ENCODE measurements at places on chromosomes 1 and 21. TPM values are rescaled to one million over a fixed set of nuclear protein-coding genes. Genes with fewer than 3 reads are reported as not detected.

- H3K27me3 ChIP-seq: peaks cover 5% of the 10 kb centered on the region
- H3K4me1 ChIP-seq: no peaks in the 10 kb centered on the region
- no peak overlapping the region for H3K27ac ChIP-seq
- DNase-seq: peak; percentile 6
- H3K36me3 ChIP-seq: no peaks in the 10 kb centered on the region
- H3K4me3 ChIP-seq: no peak overlapping the region
These were observed 2.6 kb downstream of the C1orf226 start for GRCh38 chr1:162384116-162384515.

GRCh38 chr1:202291961-202292712, 49.6 kb downstream of the UBE2T start:
- peaks cover 39% of the 10 kb centered on the region for H3K4me1 ChIP-seq
- no peak for DNase-seq
- H3K27me3 ChIP-seq: no peaks in the 10 kb centered on the region
- H3K4me3 ChIP-seq: no peak overlapping the region

DNA sequence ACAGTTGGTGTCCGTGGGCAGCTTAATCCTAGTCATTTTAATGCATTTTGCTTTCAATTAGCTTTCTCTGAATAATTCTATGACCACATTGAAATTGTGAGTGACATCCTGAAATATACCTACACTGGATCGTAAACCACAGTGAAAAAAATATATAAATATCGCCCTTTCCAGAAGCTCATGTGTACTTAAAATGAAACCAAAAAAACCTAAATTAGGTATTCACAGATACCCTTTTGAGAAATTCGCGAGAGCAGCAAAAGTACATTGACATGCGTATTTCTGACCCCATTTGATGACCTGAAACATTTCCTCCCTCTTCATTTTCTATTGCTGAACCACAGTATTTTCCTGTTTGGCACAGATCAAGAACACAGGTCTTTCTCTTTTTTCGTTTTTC, 253.8 kb downstream of the LTN1 start:
- no peak overlapping the region for H3K27ac ChIP-seq
- DNase-seq: no peak
- H3K36me3 ChIP-seq: no peaks in the 10 kb centered on the region
- peaks cover 2% of the 10 kb centered on the region for H3K4me1 ChIP-seq
- H3K27me3 ChIP-seq: no peaks in the 10 kb centered on the region
- no peak overlapping the region for H3K4me3 ChIP-seq

DNA sequence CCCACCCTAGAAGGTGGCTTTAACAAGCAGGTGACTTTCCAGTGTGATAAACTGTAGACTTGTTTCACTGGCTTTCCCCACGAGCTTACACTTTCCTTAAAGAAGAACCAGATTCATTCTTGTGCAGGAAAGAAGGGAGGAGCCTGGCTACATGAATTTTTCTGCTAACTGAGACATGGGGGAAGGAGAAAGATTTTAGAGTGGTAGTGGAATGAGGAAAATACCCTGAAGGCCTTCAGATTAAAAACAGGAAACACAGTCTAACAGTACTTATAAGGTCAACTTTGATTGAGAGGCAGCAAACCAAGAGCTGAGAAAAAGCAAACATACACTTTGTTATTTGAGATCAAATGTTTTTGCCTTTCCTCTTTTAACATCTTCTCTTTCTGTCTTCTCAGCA, 640.9 kb upstream of the PLXNA2 start:
- no peak overlapping the region for H3K4me3 ChIP-seq
- H3K27ac ChIP-seq: no peak overlapping the region
- no peaks in the 10 kb centered on the region for H3K36me3 ChIP-seq
- DNase-seq: no peak

DNA sequence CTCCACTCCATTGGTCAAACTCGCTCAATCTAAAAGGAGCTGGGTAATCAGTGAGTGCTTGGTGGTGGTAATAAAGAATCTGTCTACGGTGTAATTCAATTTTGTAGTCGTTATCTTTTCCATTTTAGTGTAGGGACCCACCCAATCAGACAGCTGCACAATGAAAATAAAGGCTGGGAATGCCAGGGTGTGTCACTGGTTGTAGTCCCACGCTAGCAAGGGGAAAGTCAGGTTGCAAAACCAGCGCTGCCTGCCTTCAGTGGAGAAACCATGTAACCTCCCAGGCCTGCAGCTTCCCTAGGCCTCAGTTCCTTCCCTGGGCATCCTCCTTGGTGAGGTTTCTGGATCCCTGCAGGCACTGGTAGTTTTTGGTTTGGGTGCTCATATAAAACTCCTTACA, 49.4 kb upstream of the PPP2R5A start:
- H3K4me3 ChIP-seq: no peak overlapping the region
- no peak overlapping the region for H3K27ac ChIP-seq
- no peak for DNase-seq
- no peaks in the 10 kb centered on the region for H3K36me3 ChIP-seq
- peaks cover 2% of the 10 kb centered on the region for H3K4me1 ChIP-seq
- H3K27me3 ChIP-seq: no peaks in the 10 kb centered on the region

MAP7D1 gene
- 69.9 TPM for polyA plus RNA-seq

CD101 gene
- polyA plus RNA-seq: 0.08 TPM

GRCh38 chr1:44590475-44590874, 83.8 kb downstream of the TMEM53 start:
- no peaks in the 10 kb centered on the region for H3K36me3 ChIP-seq
- no peaks in the 10 kb centered on the region for H3K4me1 ChIP-seq
- H3K27ac ChIP-seq: no peak overlapping the region
- no peak overlapping the region for H3K4me3 ChIP-seq
- no peak for DNase-seq

ITLN2 gene
- polyA plus RNA-seq: not detected

KIF17 gene
- 4.3 TPM for polyA plus RNA-seq

- peaks cover 22% of the 10 kb centered on the region for H3K4me1 ChIP-seq
- DNase-seq: peak; percentile 56
- H3K4me3 ChIP-seq: peak overlapping the region; percentile 58
- no peaks in the 10 kb centered on the region for H3K36me3 ChIP-seq
These were observed 22.9 kb upstream of the DISC1 start for GRCh38 chr1:231603598-231604275.

CERS2 gene
- 150 TPM for polyA plus RNA-seq
